ENCODE measurements at places on chromosomes 6 and 20.
A peak's percentile ranks its signal among the peaks of the same experiment; 100 is the strongest.

DNA sequence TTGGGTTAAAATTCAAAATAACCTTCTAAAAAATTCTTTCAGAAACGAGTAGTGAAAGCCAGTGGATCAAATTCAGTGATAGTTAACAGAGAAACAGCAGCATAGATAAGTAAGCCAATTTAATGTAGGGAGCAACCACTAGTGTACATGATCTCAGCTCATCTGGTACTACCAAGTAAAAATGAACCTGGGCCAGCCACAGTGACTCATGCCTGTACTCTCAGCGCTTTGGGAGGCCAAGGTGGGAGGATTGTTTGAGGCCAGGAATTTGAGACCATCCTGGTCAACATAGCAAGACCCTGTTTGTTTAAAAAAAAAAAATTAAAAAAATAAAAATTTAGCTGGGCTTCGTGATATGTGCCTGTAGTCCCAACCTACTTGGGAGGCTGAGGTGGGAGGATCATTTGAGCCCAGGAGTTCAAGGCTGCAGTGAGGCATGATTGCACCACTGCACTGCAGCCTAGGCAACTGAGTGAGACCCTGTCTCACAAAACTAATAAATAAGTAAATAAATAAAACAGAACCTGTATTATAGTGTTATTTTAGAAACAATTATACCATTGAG is 32.4 kb downstream of the CBFA2T2 start:
- no peak for DNase-seq

- no peak for DNase-seq
Measured at GRCh38 chr6:21953831-21954801, 342.7 kb downstream of the PRL start.

DNA sequence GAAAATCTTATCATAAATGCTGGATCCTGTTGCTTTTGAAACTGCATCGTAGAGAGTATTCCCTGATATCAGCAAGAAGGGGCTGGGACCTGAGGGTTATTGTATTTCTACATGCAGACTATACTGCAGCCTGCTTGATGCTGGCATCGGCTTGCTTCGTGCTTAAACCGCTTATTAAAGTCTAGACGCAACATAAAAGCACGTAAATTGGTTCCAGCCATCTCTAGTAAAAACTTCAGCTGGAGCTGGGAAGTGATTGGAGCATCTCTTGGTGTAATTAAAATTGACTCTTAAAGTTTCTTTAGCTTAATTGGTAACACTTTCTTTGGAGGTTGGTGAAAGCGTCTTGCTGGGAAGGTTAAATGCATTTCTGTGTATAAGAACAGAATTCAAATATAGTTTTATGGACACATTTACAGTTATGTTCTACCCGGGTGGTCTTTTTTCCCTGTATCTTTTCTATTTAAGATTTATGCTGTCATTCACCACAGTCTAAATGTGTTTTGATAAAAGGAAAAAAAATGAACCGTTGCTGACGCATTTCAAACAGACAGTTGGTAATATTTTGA is 139.0 kb upstream of the JAG1 start:
- DNase-seq: no peak

GRCh38 chr20:3606021-3606420 is 57.2 kb downstream of the GFRA4 start:
- DNase-seq: no peak

- DNase-seq: no peak
Measured at GRCh38 chr6:12286373-12287110, 3.6 kb upstream of the EDN1 start.

GRCh38 chr6:17872908-17873307 is 114.5 kb downstream of the KIF13A start:
- no peak for DNase-seq

- no peak for DNase-seq
Measured at GRCh38 chr6:107323133-107323785, 136.1 kb downstream of the PDSS2 start.

DNA sequence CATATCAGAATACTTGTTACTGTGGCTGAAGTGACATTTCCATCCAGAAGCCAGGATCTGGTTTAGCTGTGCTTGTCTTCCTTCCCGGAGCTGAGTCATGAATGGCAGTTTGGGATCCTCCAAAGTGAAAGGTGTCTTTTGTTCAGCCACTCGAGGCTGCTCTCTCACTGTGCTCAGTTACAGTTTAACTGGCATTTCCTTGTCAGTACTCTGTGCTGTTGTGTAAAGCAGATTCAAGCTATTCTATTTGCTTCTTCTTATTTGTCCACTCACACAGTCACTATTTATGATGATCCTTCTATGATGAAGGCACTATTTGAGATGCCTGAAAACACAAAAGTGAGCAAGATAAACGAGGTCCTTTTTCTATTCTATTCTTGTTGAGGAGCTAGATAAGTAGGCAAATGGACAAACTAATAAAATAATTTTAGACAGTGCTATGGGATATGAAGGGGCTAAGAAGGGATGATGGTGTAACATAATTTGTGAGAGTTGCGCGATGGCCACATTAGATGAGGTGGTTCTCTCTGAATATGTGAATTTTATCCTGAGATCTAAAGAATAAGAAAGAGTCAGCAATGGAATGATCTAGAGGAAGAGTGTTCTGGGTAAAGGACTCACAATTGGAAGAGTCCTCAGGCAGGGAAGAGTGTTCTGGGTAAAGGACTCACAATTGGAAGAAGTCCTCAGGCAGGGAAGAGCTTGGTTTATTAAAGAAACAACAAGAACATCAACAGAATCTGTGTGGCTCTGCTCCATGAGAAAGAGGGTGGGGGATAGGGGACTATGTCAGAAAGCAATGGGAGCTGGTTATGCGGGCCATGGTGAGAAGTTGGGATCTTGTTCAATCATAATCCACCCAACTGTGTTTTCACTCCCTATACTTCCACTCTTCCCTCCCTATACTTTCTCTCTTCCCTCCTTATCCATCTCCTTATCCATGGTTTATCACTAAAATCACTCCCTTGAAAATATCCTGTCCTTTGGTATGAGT is 40.1 kb downstream of the CYP24A1 start:
- DNase-seq: no peak

DNA sequence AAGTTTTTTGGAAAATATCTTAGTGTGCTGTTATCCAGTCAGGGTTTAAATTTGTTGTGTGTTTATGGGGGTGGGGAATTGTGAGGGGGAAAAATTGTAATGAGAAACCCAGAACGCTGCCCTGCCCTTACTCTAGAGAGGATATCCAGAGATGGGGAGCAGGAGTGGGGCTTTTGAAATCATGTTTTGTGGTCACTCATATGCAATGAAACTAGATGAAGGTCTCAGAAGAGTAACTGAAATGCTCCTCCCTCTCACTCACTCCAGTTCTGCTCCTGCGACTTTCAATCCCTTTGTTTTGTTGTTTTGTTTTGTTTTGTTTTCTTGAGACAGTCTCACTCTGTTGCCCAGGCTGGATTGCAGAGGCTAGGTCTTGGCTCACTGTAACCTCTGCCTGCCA is 100.0 kb downstream of the CRYBG1 start:
- no peak for DNase-seq

- DNase-seq: no peak
Measured at GRCh38 chr6:13472099-13472498, 15.3 kb downstream of the GFOD1 start.

- no peak for DNase-seq
Measured at GRCh38 chr6:679282-679681, 13.7 kb downstream of the EXOC2 start.

GRCh38 chr6:1758076-1758679 is 148.5 kb downstream of the FOXC1 start:
- no peak for DNase-seq

- no peak for DNase-seq
Measured at GRCh38 chr20:5390720-5391119, 74.0 kb upstream of the PROKR2 start.

DNA sequence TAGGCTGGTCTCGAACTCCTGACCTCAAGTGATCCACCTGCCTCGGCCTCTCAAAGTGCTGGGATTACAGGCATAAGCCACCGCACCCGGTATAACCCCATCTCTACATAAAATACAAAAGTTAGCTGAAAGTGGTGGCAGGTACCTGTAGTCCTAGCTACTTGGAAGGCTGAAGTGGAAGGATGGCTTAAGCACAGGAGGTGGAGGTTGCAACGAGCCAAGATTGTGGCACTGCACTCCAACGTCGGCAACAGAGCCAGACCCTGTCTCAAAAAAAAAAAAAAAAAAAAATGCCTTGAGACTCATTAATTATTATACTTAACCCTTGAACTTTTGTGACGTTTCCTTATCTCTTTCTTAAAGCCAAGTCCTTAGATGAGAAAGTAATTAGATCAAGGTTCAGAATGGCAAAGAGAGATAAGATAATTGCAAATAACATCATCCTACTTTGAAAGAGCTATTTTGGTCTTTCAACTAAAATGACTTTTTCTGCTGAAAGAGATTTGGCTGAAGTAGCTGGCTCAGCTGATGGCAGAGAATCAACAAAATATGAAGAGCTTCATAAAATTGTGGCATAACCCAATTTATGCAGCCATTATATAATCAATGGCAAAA is 4.7 kb upstream of the SHLD1 start:
- DNase-seq: peak; percentile 59

GRCh38 chr6:136947037-136947436 is 24.9 kb downstream of the SLC35D3 start:
- DNase-seq: no peak

DNA sequence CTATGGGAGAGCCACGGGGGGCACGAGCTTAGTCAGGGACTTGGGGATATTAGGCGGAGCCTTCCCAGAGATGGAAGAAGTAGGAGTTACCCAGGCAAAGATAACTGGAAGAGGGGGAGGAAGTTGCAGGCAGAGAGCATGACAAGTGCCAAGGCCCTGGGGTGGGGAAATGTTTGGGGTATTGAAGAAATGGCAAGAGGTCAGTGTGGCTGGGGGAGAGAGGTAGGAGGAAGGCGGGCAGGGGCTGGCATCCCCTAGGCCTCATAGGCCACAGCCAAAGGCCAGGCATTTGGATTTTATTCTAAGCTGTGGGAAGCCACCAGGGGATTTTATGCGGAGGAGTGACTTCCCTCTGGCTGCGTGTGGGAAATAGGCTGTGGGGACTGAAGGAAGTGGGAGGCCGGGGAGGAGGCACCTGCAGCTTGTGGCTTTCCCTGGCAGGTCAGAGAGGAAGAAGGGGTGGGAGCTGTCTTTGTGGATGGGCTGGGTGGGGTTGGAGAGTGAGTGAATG is 22.7 kb downstream of the SNAI1 start:
- no peak for DNase-seq

- DNase-seq: no peak
Measured at GRCh38 chr20:3093861-3094361, 9.4 kb upstream of the AVP start.

DNA sequence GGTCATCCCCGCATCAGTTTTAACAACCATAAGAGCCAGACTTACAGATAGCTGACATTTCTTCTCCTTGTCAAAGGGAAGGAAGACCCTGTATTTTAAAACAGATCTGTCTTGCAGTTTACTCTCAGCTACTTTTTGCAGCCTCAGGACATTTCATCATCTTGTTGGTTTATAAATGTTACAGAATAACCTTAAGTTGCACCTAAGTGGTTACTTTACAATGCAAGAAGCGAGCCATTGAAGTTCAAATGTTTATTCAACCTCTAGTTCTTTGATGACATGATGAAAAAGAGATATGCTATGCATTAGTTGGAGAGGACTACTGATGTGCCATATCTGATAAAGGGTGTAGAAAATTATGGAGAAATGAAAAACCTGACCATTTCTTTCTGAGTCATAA is 187.9 kb upstream of the COL21A1 start:
- DNase-seq: no peak
